Skeletal muscle cell (primary cell): ENCODE measurements at places on chromosomes 16 and 17.

DNA sequence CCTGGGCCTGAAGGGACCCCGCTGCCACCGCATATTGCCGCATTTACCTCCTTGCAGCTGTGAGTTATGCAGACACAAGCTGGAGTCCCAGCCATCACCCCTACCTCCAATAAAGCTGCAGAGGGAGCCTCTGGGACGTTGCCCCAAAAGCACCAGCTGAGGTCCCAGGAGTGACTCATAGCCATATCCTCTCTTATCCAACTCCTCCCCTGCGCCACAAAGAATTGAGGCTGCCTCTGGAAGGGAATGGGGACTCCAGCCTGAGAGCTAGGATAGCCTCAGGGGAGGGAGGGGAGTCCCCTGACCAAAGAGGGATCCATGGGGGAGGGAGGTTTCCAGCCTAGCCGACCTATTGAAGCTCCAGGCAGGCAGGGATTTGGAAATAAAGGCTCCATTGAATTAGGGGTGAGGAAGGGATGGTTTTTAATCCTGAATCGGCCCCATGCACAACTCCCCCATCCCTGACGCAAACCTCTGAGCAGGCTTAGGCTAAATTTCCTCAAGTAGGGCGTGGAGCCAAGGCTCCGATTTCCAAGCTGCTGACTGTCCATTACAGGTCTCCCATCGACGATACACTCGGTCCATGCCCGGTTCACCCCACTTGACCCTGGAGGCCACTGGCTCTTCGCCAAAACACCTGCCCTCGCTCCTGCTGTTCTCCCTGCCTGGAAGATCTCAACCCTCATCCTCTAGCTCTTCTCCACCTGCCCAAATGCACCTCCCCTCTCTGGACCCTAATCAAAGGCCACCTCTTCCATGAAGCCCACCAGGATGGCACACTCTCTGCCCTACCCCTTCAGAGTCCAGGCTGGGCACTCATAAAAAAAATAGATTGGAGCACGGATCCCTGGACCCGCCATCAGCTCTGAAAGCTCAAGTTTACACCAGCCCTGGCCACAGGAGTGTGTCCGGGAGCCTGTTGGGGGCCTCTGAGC is 27.5 kb downstream of the PIMREG start:
- DNase-seq = no peak

GRCh38 chr17:74671031-74671771 is 41.5 kb downstream of the CD300LF start:
- peak; percentile 12 for DNase-seq

DNA sequence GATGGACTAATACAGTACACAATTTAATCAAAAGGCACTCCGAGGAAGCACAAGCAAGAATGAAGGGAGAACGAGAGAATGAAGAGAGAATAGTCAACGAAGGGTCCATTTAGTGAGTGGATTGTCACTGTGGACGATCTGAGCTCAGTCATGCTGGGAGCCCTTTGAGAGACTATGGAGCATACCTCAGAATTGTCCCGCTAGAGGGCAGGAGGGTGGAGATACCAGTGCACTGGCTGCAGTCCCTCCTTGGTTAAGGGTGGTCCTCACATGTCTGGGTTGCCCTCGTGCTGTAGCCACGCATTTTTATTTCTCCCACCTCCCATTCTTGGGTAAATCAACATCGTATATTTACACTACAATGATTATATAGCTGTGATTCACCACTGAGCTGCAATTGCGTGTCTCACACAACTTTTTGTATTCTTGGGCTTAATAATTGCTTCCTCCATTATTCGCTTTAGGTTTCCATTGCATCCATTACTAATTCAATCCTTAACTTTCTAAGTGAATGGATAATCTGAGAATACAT is 33.2 kb upstream of the FAM20A start:
- DNase-seq = no peak

DNA sequence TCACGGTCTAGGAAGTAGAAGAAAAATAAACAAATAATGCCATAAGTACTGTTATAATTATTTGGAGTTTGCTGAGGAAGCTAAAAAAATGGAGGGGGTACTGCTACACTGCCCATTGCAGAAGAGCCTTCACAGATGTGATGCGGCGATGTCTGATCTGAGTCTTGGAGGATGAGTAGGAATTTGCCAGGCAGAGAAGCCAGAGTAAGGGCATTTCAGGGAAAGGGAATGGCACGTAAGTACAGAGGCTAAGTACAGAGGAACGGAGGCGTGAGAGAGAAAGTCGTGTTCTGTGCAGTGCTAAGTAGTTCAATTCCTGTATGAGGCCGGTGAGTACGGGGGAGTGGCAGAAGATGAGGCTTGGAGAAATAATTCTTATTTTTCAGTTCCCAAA is 741 bp upstream of the GRB2 start:
- no peak for DNase-seq

GRCh38 chr17:46129302-46129701 is 63.9 kb downstream of the KANSL1 start:
- no peak for DNase-seq

- no peak for DNase-seq
These were observed 82.6 kb downstream of the DYNLRB2 start for GRCh38 chr16:80623376-80623775.

DNA sequence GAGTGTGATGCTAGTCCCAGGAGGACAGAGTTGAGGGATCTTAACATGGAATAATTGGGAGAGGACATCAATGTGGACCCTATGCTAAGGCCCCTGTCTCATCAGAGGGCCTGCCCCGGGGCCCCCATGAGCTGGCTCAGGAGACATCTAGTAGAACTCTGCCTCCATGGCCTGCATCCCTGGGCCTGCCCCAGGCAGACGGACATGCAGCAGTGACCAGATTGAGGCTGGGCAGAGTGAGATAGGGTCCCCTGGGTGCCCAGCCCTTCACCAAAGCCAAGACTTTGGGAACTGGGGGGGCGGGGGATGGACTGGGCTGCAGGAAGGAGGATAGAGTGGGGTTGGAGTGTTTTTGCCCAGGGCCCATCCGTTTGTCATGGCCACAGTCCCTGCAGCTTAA is 115.2 kb downstream of the CCDC182 start:
- no peak for DNase-seq

DNA sequence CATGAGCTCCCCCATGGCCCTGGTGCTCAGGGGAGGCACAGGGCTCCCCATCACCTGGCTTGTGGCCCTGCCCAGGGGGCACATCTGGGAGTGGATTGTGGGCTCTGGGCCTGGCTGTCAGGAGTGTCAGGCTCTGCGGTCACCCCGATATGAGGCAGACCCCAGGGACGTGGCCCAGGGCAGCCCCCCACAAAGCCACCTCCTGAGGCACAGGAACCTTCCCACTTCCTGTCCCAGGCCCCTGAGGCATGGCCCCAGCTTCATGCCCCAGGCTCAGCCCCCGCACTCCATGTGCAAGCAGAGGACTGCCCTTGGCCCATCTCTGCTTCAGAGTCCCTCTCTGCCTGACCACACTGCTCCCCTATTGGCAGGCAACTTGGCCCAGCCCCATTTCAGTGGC is 160.3 kb downstream of the PCTP start:
- DNase-seq = no peak

- DNase-seq = no peak
These were observed 7.1 kb downstream of the GRN start for GRCh38 chr17:44351961-44352827.

GRCh38 chr17:8846768-8847211 is 20.7 kb downstream of the PIK3R6 start:
- no peak for DNase-seq

GRCh38 chr16:75377729-75378386 is 55.4 kb downstream of the CFDP1 start:
- DNase-seq = peak; percentile 94

GRCh38 chr17:58402679-58403078 is 14.7 kb downstream of the RNF43 start:
- DNase-seq = no peak

DNA sequence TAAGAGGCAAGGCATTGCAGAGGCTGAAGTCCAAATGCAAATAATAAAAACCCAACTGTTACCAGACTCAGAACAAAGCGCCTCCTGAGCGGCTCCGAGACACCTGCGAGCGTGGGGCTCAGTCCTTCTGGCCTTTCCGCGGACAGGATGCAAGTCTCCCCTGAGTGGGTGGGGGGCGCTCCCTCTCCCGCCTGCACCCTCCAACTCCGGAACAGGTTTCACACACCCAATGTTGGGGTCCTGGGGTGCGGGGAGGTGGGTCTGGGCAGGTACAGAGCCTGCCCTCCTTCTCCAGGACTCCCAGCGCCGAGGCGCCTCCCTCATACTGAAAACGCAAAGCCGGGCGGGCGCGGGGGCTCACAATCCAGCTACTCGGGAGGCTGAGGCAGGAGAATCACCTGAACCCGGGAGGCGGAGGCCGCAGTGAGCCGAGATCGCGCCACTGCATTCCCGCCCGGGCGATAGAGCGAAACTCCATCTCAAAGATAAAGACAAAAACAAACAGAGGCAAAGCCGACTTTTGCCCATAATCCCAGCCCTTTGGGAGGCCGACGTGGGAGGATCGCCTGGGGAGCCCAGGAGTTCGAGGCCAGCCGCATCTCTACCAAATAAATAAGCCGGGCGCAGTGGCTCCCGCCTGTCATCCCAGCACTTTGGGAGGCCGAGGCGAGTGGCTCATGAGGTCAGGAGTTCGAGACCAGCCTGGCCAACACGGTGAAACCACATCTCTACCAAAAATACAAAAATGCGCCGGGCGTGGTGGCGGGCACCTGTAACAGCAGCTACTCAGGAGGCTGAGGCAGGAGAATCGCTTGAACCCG is 893 bp downstream of the GINS2 start:
- DNase-seq = no peak

DNA sequence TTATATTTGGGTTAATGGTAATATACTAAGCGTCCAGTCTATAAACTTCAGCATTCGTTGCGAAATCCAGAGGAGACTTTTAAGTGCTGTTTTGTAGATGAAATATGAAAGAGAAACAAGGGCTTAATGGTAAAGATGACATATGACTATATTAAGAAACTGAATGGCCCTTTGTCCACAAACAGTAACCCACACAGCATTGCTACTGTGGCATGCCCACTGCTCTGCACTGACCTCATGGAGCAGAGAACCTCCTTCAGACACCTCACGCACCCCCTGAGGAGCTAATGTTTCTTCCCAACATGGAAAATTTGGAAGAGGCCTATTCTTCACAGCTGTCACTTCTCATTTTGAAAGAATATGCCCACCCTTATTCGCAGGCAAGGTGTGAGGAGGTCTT is 26.7 kb downstream of the ASPA start:
- DNase-seq = no peak

- no peak for DNase-seq
These were observed 5.0 kb downstream of the KCNJ12 start for GRCh38 chr17:21381076-21381706.

DNA sequence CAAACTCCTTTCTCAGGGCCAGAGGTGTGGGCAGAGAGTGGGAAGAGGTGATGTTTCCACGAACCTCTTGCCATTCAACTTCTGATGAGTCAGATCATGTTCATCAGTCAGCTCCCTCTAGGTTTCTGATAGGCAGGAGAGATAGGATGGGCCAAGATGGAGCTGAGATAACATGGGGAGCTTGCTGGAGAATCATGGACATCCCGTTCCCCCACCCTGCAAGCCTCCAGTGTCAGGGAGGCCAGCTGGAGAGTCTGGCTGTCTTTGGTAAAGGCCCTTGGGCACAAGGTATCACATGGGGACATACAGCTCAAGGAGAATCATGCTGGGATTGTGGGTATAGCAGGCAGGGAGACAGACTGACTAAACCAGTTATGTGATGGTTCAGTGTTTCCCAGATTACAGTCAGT is 136.0 kb upstream of the IRX3 start:
- no peak for DNase-seq

- DNase-seq = no peak
These were observed 26.1 kb downstream of the SOCS1 start for GRCh38 chr16:11229906-11230305.

GRCh38 chr16:79071424-79071823 is 529.1 kb downstream of the MAF start:
- DNase-seq = no peak

- no peak for DNase-seq
These were observed 1.3 kb downstream of the RILP start for GRCh38 chr17:1648173-1648962.

DNA sequence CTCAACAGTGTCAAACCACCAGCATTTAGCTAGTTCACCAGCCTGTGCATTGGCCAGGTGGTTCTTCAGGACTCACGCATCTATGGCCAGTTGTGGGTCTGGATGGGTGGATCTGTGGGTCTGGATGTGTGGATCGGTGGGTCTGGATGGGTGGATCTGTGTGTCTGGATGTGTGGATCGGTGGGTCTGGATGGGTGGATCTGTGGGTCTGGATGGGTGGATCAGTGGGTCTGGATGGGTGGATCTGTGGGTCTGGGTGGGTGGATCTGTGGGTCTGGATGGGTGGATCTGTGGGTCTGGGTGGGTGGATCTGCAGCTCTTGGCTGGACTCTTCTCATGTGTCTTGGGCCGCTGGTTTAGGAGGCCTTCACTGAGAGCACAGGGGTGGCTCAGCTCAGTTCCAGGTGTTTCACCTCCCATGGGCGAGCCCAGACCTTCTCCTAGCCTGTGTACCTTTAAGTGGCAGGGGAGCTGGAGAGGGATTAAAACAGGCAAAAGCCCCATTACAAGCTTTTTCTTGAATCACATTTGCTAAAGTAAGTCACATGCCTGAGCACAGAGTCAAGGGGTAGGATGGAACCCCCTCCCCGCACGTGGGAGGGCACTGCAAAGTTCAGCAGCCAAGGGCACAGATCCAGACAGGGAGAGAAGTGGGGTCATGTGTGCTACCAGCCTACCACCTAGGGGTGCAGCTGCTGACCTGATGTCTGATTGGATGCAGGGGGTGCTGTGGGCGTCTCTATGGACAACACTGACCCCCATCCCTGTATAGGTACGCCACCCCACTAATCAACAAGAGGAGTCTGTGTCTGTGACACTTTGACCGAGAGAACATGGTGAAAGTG is 3.4 kb upstream of the NUBP1 start:
- no peak for DNase-seq

DNA sequence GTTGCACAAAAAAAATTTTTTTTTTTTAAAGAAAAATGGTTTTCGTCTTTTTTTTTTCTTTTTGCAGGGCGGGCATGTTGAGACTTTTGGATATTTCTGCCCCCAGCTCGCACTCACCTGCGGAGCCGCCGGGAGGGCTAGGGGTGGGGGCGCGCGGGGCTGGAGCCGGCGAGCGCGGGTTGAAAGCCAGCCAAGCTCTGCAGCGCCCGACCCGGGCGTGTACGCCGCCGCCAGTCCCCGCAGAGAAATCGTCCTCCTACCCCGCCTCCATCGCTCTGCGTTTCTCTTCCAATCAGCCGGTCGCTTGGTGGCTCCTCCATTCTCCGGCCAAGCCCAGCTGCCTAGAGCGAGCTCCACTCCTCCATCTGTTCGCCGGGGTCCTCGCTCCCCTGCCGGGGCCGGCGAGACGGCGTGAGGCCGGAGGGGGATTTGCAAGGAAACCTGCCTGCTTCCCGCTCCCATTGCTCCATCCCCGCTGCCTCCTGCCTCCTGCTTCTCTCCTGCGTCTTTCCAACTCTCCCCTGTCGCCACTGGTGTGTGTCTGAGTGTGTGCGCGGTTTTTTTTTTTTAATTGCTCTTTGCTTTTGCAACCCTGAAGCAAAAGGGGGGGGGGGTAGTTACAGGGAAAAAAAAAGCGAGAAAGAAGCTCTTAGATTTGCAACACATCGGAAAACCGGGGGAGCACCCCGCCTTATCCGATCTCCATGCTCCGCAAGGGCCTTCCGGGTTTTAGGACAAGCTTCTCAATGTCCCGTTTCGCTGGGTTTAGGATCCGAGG is 1.8 kb upstream of the UBTF start:
- DNase-seq = peak; percentile 68

- DNase-seq = no peak
These were observed 111.1 kb downstream of the GAS7 start for GRCh38 chr17:10087355-10087754.

GRCh38 chr17:74340470-74341023 is 14.5 kb downstream of the KIF19 start:
- no peak for DNase-seq
